Suprapubic skin (tissue), 4 donors: ENCODE measurements at places on chromosomes 16 and 17. TPM values are rescaled to one million over a fixed set of nuclear protein-coding genes. Genes with fewer than 3 reads are reported as not detected.

Gene VTN
- 4.2 TPM for total RNA-seq

Gene KRTAP1-1
- not detected for total RNA-seq

Gene NEUROD2
- not detected for total RNA-seq

Gene FSCN2
- 4.7 TPM for total RNA-seq

Gene SPEM2
- not detected for total RNA-seq

Gene CDC6
- total RNA-seq: 2.7 TPM

GRCh38 chr17:6306820-6307219 is 128.1 kb downstream of the AIPL1 start:
- H3K4me1 ChIP-seq: no peaks in the 10 kb centered on the region
- H3K4me3 ChIP-seq: no peak overlapping the region
- H3K27me3 ChIP-seq: no peaks in the 10 kb centered on the region
- DNase-seq: no peak
- no peak overlapping the region for H3K27ac ChIP-seq

DNA sequence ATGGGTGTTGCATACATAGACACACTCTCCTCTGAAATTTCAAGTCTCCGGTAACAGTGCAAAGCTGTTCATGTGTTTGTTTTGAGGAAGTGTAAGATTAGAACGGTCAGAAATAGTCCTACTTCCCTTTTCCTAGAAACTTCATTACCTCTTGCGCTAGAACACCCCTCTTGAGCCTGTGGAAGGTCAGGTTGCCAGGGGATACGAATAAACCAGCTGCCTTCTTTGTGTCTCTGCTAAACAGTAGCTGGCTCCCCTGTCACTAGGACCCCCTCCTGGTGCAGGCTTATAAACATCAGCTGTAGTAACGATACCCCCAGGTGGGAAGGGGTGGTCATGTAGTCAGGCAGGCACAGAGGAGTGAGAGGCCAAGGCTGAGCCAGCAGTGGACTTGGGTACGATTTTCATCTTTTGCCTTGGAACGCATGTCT is 113.4 kb upstream of the RCVRN start:
- no peak for DNase-seq
- H3K36me3 ChIP-seq: no peaks in the 10 kb centered on the region
- no peak overlapping the region for H3K27ac ChIP-seq
- H3K4me3 ChIP-seq: no peak overlapping the region
- no peaks in the 10 kb centered on the region for H3K27me3 ChIP-seq

GRCh38 chr17:83081684-83082201 is 2.3 kb downstream of the METRNL start:
- peak; percentile 93 for DNase-seq
- H3K36me3 ChIP-seq: peaks cover 11% of the 10 kb centered on the region
- H3K4me3 ChIP-seq: peak overlapping the region; percentile 95

GRCh38 chr17:78108726-78109488 is 19.6 kb downstream of the TMC6 start:
- no peak overlapping the region for H3K27ac ChIP-seq
- peaks cover 36% of the 10 kb centered on the region for H3K36me3 ChIP-seq
- H3K27me3 ChIP-seq: no peaks in the 10 kb centered on the region

GRCh38 chr17:41523787-41524186 is 4.3 kb downstream of the KRT19 start:
- H3K4me3 ChIP-seq: no peak overlapping the region
- H3K27me3 ChIP-seq: peaks cover 49% of the 10 kb centered on the region
- DNase-seq: no peak
- H3K27ac ChIP-seq: peak overlapping the region; percentile 6
- no peaks in the 10 kb centered on the region for H3K36me3 ChIP-seq

- H3K27ac ChIP-seq: no peak overlapping the region
- H3K4me3 ChIP-seq: no peak overlapping the region
- no peaks in the 10 kb centered on the region for H3K27me3 ChIP-seq
- no peak for DNase-seq
These were observed 74.8 kb upstream of the MARCHF10 start for GRCh38 chr17:62882878-62883277.

DNA sequence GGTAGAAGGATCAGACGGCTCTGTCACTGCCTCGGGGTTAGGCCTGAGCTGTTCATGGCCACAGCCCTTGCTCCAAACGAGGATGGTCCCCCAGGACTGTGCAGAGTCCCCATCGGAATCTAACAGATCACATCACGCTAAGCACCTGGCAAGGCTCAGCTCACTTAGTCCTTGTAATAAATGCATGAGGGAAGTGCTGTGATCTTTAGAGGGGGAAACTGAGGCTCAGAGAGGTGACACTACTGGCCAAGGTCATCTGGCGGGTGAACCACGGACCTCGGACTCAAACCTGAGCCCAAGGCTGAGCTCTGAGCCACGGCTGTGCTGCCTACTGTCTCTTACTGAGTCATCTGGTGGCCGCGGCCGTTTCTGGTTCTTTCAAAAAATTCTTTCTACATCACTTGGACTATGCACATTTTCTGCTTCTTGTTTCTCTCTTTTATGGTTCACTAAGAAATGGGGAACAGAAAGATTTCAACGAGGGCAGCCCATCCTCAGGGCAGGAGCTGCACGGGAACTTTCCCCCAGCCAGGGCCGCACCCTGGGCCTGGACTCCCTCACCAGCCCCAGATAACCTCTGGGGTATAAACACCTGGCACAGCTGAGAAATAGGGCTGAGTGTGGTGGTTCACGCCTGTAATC is 55.6 kb downstream of the COTL1 start:
- no peaks in the 10 kb centered on the region for H3K36me3 ChIP-seq
- no peak overlapping the region for H3K4me3 ChIP-seq
- no peak for DNase-seq
- peaks cover 5% of the 10 kb centered on the region for H3K27me3 ChIP-seq

GRCh38 chr17:56358651-56359050 is 205.4 kb downstream of the ANKFN1 start:
- H3K4me3 ChIP-seq: no peak overlapping the region
- no peak for DNase-seq
- no peaks in the 10 kb centered on the region for H3K27me3 ChIP-seq
- H3K36me3 ChIP-seq: no peaks in the 10 kb centered on the region
